ENCODE measurements at places on chromosomes 4 and X. TPM values are rescaled to one million over a fixed set of nuclear protein-coding genes. Genes with fewer than 3 reads are reported as not detected.

- no peak overlapping the region for H3K27ac ChIP-seq
- H3K4me3 ChIP-seq, result no peak overlapping the region
- no peaks in the 10 kb centered on the region for H3K36me3 ChIP-seq
- no peaks in the 10 kb centered on the region for H3K4me1 ChIP-seq
- DNase-seq, result no peak
Measured at GRCh38 chr4:97639961-97640360, 503.3 kb downstream of the STPG2 start.

TCEAL6 gene
- total RNA-seq, result not detected

GRCh38 chr4:3418029-3418762, 23.6 kb upstream of the HGFAC start:
- H3K27me3 ChIP-seq, result no peaks in the 10 kb centered on the region
- no peaks in the 10 kb centered on the region for H3K4me1 ChIP-seq
- peaks cover 27% of the 10 kb centered on the region for H3K36me3 ChIP-seq
- no peak overlapping the region for H3K4me3 ChIP-seq
- no peak overlapping the region for H3K27ac ChIP-seq

UCP1 gene
- not detected for total RNA-seq

GRCh38 chr4:17544205-17544604, 29.2 kb downstream of the CLRN2 start:
- H3K4me1 ChIP-seq, result no peaks in the 10 kb centered on the region
- DNase-seq, result no peak
- no peak overlapping the region for H3K4me3 ChIP-seq
- no peak overlapping the region for H3K27ac ChIP-seq

DNA sequence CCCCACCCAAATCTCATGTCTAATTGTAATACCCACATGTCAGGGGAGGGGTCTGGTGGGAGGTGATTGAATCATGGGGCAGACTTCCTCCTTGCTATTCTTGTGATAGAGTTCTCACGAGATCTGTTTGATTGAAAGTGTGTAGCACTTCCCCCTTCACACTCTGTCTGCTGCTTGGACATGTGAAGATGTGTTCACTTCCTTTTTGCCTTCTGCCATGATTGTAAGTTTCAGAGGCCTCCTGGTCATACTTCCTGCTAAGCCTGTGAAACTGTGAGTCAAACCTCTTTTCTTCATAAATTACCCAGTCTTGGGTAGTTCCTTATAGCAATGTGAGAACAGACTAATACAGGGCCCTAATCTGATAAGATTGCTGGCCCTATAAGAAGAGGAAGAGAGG, 1514.8 kb downstream of the RPA4 start:
- no peaks in the 10 kb centered on the region for H3K27me3 ChIP-seq
- H3K4me3 ChIP-seq, result no peak overlapping the region
- no peak overlapping the region for H3K27ac ChIP-seq
- no peaks in the 10 kb centered on the region for H3K36me3 ChIP-seq

Data from right lobe of liver (tissue), 6 donors.